ENCODE measurements at places on chromosomes 1 and 21.
A peak's percentile ranks its signal among the peaks of the same experiment; 100 is the strongest.

DNA sequence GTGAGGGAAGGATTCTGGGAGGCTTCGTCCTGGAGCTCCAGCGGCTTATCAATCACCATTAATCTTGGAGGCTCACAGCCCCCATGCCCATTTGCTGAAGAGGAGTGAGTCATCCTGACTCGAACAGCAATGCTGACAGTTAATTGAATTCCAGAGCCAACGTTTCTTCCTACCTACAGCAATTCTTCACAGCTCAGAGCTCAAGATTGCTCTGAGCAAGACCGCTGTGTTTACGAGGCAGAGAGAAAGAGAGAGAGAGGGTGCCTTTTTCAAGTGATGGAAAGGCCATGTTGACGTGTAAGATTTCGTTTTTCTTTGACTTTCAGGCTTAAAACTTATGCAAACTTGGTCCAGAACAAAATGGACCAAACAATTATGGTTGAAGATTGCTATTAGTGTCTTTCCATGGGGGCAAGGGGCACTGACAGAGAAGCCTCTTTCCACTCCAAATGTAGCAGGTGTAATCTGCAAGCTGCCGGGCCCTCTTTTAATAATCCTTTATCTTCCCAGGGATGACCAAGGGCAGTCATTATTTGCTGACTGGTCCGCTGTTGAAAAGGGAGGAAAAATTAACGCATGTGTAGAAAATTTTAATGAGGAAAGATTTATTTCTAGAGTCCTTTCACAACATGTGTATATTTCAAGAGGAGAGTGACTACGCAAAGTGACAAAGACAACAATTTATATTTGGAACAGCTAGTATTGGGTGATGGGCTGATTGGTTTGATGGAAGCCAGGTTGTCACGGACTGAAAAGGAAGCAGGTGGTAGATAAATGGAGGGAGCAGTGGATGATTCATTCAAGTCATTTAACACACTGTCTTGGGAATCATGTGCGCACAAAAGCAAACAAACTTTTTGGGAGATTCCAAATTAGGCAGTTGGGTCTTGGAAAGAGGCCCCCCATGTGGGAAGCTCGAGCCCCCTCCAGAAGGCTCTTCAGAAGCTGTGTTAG, 136.1 kb upstream of the IRF2BP2 start:
- peak; percentile 79 for DNase-seq

DNA sequence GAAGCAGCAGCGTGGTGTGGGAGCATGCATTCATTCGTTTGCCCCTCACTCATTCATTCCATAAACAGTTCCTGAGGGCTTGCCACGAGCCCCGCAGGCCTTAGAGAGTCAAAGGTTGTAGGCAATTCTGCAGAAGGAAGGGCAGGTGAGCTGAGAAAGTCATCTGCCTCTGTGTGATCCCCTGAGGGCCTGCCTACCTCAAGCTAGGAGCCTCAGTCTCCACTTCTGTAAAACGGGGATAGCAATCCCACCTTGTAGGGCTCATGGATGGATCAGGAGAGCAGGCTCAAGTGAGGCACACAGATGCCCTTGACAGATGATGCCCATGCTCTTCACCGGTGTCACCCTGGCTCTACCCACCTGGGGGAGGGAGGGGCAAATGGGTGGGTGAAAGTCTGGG, 26.6 kb upstream of the ALDH4A1 start:
- no peak for DNase-seq

- DNase-seq = no peak
These were observed 97.2 kb downstream of the PCBP3 start for GRCh38 chr21:45740491-45741357.

- DNase-seq = no peak
These were observed 473.0 kb upstream of the ADGRL2 start for GRCh38 chr1:81327743-81328142.

DNA sequence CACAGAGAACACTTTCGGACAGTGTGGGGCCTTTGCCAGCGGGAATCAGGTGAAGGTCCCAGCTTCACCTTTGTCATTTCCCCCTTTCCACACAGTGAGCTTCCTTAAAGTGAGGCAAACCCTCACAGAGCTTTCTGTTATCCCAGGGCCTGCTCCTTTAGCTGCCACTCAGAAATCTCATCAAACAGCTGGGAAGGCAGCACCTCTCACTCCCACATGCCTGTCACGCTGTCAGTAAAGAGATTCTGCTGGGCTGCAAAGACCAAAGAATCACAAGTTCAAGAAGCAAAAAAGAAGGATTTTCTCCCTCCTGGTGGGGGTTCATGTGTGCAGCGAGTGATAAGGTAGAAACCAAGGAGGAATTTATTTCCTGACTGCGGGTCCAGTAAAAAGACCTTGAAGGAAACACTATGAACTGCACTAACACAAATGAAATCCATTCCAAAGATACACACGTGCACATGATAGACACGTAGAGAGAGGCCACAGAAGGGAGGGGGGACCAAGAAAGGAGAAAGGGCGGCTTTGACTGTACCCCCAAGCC, 44.0 kb downstream of the HTR6 start:
- no peak for DNase-seq

DNA sequence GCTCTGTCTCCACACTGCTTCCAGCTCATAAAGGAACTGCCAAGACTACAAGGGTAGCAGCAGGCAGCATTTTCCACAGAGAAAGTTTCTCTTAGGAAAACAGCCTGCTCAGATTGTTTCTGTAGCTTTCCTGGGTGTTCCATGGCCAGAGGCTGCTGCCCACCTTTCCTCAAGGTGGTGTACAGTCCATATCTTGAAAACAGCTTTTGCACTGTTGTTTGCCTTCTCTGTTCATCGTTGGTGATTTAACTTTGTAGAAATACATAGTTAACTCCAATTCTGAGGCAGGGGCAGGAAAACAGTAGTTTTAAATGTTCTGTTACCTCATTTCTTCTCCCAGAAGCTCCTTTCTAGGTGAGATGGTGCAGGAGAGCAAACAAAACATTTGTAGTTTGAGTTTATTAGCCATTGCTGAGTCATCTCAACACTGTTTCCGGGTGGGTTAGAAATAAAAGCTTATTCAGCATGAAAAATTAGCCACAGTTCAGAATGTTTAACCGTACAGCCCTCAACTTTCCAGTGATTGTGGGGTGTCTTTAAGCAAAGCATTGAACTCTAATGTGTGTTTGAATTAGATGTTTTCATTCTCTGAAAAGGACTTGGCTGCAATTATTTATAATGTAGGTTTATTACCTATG, 41.7 kb downstream of the DIP2A start:
- no peak for DNase-seq

DNA sequence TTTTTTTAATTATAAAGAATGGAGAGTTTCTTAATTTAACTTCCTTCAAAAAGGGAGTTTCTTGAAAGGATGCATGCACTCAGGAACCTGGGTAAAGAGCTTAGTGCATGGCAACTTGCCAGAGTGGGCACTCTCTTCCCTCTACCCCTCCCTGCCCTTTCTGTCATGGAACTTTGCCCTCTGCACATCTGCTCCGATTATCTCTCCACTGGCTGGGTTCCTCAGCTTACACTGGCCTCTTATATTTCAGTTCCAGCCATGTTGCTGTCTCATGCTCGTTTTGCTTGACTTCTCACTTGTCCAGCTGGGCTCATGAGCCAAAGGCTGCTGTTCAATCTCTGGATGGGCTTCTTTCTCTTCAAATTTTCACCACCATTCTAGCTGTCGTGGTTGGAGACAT, 87.0 kb downstream of the NCAM2 start:
- DNase-seq = no peak

DNA sequence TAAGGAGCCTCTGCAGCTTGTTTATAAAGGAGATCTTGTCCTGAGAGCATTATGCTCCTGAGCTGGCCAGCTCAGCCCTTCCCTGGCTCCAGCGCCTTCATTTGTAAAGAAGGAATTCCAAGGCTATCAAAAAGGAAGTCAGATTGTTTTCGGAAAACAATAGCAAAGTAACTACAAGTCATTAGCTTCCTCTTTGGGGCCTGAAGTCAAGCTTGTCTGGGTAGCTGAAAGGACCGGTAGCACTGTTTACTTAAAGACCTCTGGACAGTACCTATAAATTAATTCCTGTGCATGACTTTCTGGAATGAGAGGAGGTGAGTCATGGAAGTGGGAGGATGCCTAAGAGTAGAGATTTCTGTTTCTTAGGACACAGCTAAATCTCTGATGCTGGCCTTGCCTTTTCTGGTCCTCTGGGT, 20.7 kb upstream of the GJA5 start:
- no peak for DNase-seq

GRCh38 chr1:61139775-61140549, 57.6 kb downstream of the NFIA start:
- DNase-seq = no peak

DNA sequence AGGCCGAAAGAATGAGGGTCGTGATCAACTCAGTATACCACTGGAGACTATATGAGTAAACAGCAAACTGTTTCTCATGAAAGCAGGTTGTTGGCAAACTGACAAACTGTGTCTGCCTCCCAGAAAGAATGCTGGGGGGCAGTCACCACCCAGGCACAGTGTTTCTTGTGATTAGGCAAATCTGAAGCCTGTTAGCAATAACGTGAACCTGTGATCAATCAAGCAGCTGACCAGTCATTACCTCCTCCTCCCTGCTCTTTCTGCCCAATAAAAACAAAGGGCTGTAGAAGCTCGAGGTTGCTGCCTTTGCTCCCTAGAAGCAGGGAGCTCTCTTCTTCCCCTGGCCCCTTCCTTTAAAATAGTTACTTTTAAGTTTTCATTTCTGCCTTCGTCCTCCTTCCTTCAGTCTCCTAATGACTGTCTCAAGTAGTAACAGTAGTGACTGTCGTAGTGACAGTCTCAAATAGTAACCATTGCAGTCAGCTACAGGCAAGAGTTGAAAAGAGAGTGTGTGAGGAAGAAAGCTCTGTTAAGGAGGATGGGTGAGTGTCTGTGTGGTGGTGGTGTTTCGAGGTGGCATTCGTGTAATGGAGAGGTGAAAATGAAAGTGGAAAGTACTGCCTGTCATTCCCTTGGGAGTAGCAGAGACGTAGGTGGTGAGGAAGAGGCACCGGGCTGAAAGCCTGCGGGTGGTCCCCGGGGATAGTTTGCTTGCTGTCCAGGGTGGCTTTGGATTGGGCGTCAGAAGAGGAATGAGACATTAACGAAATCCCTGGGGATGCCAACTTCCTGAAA, 14.5 kb downstream of the HHAT start:
- DNase-seq = no peak

- no peak for DNase-seq
These were observed 17.7 kb downstream of the DHDDS start for GRCh38 chr1:26449868-26450267.

DNA sequence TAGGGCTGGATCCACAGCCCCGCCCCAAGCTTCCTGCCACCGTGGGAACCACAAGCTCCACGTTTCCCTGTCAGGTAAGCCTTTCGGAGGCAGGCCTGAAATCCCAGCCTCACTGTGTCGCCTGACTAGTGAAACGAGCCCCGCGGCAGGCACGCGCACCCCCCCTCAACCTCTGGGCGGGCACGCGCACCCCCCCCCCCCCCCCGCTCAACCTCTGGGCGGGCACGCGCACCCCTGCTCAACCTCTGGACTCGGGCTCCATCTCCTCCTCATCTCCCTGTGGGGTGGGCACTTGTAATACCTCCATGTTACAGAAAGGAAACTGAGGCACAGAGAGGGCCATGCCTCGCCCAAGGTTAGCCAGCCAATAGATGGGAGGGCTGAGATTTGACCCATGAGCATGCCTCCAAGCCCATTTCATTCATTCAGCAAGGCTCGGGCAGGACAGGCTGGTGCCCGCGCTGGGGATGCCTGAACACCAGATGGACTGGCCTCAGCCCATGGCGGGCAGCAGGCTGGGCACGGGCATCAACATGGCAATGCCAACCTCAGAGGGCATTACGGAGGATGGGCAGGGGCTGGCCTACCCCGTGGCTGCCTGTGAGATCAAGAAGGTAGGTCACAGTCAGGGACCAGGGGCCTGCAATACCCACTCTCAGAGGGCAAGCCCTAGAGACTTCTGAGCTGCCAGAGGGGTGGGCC, 4.7 kb downstream of the CFAP410 start:
- DNase-seq = no peak

GRCh38 chr21:21713651-21714180, 715.5 kb downstream of the NCAM2 start:
- DNase-seq = peak; percentile 43

DNA sequence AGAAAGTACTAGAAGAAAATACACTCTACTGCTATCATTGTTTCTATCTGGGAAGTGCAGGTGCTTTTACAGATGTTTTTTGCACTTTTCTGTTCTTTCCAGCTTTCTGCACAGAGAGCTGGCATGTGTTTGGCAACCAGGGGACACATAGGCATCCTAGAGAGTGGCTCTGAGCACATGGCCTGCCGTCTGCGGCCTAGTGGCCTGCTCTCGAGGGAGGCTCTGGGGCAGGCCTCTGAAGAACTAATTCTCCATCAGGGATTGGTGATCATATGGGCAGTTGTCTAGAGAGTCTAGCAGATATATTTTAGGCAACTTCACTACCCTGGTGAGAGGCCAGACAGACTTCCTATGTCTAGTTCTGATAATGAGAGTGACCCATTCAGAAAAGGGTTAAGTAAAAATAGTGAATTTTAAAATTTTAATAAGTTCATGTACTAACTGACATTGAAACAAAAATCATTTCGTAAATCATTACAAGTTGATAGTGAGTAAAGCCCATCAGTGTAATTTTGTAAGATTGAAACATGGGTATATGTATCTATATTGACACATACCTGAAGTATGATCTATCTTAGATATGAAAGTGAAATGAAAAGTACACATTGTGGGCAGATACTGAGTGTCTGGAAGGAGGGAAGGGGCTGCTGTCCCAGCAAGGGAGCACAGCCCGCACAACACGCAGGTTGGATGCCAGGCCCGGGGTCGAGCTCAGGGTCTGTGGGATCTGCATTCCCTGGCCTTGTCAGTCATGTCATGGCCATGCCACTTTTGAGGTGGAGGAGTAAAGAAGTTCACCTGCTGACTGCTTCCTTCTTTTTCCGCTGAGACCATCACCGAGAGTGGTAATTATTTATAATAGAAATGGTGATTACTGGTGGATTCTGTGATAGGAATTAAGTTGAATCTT, 79.8 kb downstream of the PCBP3 start:
- DNase-seq = no peak

DNA sequence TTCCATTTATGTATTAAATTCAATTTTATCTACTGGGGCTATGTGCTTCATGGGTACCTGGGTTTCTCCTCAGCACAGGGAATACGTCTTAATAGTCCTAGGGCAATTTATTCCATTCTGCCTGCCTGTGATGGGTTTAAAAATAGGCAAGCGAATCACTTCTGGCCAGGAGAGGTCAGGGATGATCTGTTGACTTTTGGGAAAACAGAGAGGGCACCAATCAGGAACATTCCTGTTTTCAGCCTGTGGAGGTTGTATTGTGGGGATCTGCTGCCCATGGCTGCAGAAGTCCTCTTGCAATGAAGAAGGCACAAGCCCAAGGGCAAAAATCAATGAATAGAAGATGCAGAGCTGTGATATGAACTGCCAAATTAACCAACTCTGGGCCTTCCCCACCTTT, 303.1 kb downstream of the CTH start:
- no peak for DNase-seq

All from fibroblast of skin of abdomen (primary cell).